ENCODE measurements at places on chromosomes 1 and 21. TPM values are rescaled to one million over a fixed set of nuclear protein-coding genes. Genes with fewer than 3 reads are reported as not detected.

GRCh38 chr1:79207331-79207730 is 200.8 kb upstream of the ADGRL4 start:
- DNase-seq: no peak
- no peaks in the 10 kb centered on the region for H3K4me1 ChIP-seq
- H3K4me3 ChIP-seq: no peak overlapping the region
- H3K27me3 ChIP-seq: no peaks in the 10 kb centered on the region
- no peak overlapping the region for H3K27ac ChIP-seq
- H3K36me3 ChIP-seq: no peaks in the 10 kb centered on the region

DNA sequence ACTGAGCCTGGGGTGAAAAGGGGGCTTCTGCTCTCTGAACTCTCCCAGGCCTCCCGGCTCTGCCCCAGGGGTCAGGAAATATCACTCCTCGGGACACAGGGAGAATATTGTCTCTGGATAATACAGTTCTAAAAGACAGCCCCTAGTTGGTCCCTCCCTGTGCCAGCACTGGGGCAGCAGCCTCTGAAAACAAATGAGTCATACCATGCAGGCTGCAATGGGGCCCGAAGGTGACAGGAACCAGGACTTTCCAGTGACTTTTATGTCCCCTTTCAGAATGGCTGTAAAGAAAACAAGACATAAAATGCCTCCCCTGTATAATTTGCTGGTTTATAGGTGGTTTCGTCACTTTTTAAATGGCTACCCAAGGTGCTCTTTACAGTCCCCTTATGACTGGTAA is 360.0 kb downstream of the NPHP4 start:
- H3K27ac ChIP-seq: no peak overlapping the region
- peaks cover 8% of the 10 kb centered on the region for H3K27me3 ChIP-seq
- no peak for DNase-seq
- no peaks in the 10 kb centered on the region for H3K4me1 ChIP-seq
- no peak overlapping the region for H3K4me3 ChIP-seq
- no peaks in the 10 kb centered on the region for H3K36me3 ChIP-seq

GRCh38 chr1:6280761-6281451 is 20.0 kb upstream of the GPR153 start:
- no peak overlapping the region for H3K27ac ChIP-seq
- H3K27me3 ChIP-seq: no peaks in the 10 kb centered on the region
- no peak for DNase-seq
- no peak overlapping the region for H3K4me3 ChIP-seq

GRCh38 chr21:28200726-28201125 is 792.0 kb downstream of the LTN1 start:
- H3K27me3 ChIP-seq: no peaks in the 10 kb centered on the region
- H3K4me3 ChIP-seq: no peak overlapping the region
- H3K27ac ChIP-seq: no peak overlapping the region
- peaks cover 4% of the 10 kb centered on the region for H3K4me1 ChIP-seq
- DNase-seq: no peak
- H3K36me3 ChIP-seq: peaks cover 8% of the 10 kb centered on the region

GRCh38 chr1:112371775-112372174 is 24.2 kb upstream of the CTTNBP2NL start:
- no peak for DNase-seq
- no peak overlapping the region for H3K4me3 ChIP-seq
- H3K4me1 ChIP-seq: no peaks in the 10 kb centered on the region

- no peaks in the 10 kb centered on the region for H3K36me3 ChIP-seq
- no peak overlapping the region for H3K27ac ChIP-seq
- no peaks in the 10 kb centered on the region for H3K4me1 ChIP-seq
- H3K27me3 ChIP-seq: peaks cover 39% of the 10 kb centered on the region
- no peak overlapping the region for H3K4me3 ChIP-seq
- no peak for DNase-seq
Observed at GRCh38 chr1:182193908-182194550, 132.5 kb upstream of the ZNF648 start.

DNA sequence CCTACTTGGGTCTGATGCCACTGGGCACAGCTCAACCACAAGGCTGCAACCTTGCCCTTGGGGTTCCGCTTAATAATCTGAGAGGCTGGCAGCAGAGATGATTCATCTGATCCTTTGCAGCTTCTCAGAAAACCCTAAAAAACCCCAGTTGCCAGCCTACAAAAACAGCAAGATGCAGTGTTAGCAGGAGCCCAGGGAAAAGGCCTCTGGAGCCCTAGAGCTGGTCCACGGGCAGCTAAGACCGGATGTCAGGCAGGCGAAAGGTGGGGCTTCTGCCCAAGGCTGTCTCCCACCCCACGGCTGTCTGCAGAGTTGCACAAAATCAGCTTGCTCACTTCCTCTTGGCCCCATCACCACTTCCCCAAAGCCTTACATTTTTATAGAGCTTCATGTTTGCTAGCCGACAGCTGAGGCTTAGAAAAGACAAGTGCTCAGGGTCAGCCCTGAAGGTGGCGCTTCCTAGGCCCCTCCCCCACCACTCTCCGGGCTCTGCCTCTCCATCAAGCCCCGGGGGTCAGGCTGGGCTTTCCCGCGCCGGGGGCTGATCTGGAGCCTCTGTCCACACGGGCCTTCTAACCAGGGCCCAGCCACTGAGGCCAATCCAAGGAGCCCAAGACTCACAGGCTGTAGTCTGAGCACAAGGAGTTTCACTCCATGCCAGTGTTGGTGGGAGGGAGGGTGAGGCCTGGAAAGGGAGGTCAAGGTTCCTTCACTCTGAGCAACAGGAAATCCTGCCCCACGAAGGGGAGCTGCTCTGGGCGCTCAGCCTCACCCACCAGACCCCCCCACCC is 4.2 kb upstream of the ADORA3 start:
- peak overlapping the region; percentile 98 for H3K27ac ChIP-seq
- peaks cover 44% of the 10 kb centered on the region for H3K4me1 ChIP-seq
- peak overlapping the region; percentile 93 for H3K4me3 ChIP-seq
- no peaks in the 10 kb centered on the region for H3K27me3 ChIP-seq
- H3K36me3 ChIP-seq: no peaks in the 10 kb centered on the region

- peak overlapping the region; percentile 64 for H3K27ac ChIP-seq
- no peak overlapping the region for H3K4me3 ChIP-seq
- H3K4me1 ChIP-seq: peaks cover 81% of the 10 kb centered on the region
- no peaks in the 10 kb centered on the region for H3K27me3 ChIP-seq
- no peak for DNase-seq
Observed at GRCh38 chr1:167673265-167673664, 43.2 kb downstream of the RCSD1 start.

DNA sequence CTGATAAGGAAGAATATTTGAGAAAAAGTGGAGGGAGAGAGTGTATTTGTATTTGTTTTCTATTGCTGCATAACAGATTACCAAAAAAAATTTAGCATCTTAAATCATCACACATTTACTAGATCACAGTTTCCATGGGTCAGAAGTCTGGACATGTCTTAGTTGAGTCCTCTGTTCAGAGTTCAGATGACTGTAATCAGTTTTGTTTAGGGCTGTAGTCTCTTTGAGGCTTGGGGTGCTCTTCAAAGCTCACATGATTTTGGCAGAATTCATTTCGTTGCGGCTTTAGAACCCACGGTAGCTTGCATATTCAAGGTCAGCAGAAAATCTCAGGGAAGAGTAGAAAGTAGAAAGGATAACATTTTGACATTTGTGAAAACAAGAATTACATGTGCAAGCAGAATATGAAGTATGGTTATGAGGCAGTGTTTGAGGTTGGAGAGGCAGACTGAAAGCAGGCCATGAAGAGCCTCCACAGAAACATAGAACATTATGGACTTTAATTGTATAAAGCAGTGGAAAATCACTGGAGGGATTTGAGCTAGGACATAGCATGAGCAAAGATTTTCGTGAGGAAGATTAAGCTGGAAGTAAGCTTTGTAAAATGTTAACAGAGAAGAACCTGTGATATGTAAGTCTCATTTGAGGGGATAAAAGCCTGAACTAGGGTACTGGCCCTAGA is 110.6 kb upstream of the GPR52 start:
- peaks cover 11% of the 10 kb centered on the region for H3K36me3 ChIP-seq
- no peaks in the 10 kb centered on the region for H3K27me3 ChIP-seq
- DNase-seq: no peak
- H3K4me1 ChIP-seq: peaks cover 26% of the 10 kb centered on the region

DNA sequence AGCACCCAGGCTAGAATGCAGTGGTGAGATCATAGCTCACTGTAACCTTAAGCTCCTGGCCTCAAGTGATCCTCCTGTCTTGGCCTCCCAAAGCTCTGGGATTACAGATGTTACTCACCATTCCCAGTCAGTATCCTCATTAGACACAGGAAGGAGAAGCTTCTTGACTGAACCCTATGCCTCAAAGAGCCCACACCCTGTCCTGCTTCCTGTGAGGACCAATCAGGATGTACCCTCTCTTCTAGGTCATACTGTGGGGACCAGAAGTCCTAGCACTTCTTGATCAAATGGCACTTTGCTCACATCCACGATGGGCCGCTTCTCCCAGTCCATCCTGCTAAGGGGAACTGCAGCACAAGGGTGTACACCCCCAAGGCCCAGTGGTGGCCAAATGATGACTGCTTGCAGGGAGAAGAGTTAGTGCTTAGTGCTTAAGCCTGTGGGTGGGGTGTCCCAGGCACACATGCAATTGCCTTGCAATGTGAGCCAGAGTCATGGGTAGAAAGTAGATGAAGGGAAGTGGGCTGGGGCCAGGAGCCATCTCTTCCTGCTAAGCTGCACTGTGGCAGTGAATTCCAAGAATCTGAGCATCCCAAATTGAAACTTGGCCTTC is 9.8 kb downstream of the CD34 start:
- no peaks in the 10 kb centered on the region for H3K36me3 ChIP-seq
- no peak for DNase-seq
- no peak overlapping the region for H3K4me3 ChIP-seq
- peak overlapping the region; percentile 79 for H3K27ac ChIP-seq

DNA sequence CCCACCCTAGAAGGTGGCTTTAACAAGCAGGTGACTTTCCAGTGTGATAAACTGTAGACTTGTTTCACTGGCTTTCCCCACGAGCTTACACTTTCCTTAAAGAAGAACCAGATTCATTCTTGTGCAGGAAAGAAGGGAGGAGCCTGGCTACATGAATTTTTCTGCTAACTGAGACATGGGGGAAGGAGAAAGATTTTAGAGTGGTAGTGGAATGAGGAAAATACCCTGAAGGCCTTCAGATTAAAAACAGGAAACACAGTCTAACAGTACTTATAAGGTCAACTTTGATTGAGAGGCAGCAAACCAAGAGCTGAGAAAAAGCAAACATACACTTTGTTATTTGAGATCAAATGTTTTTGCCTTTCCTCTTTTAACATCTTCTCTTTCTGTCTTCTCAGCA is 640.9 kb upstream of the PLXNA2 start:
- no peaks in the 10 kb centered on the region for H3K27me3 ChIP-seq
- no peak for DNase-seq
- no peaks in the 10 kb centered on the region for H3K4me1 ChIP-seq
- no peak overlapping the region for H3K27ac ChIP-seq

DNA sequence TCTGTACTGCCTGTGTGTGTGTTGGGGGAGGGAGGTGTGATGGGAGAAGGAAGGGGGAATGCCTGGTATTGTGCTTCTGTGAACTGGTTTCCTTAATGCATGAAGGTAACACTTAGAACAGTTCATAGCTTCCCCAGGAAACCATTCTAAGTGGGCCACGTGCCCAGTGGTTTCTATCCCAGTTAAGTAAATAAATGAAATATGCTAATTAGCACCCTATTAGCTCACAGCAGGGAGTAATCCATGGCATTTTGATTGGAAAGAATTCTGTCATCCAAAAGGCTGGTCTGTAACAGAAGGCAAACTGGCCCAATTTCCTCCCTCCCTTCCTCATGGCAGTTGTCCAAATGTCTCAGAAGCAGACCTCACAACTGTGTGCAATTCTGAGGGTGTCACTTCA is 199.3 kb downstream of the TTLL7 start:
- no peak for DNase-seq
- no peaks in the 10 kb centered on the region for H3K36me3 ChIP-seq
- H3K4me3 ChIP-seq: no peak overlapping the region
- H3K27me3 ChIP-seq: no peaks in the 10 kb centered on the region
- no peaks in the 10 kb centered on the region for H3K4me1 ChIP-seq

DNA sequence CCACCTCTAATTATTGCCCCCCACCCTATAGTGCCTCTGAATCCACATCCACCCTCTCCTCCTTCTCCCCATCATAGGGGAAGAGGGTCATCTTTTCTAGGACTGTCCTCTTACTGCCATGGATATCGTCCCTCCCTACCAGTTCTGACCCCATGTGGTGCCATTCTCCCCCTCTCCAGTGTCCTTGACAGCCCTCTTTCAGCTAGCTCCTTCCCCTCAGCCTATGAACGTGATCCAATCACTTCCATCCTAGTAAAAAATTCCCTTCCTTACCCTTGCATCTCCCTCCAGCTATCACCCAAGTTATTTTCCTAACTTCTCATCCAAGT is 172.7 kb downstream of the RRAGC start:
- H3K27me3 ChIP-seq: peaks cover 48% of the 10 kb centered on the region
- H3K27ac ChIP-seq: no peak overlapping the region
- H3K4me1 ChIP-seq: no peaks in the 10 kb centered on the region
- no peak for DNase-seq
- no peak overlapping the region for H3K4me3 ChIP-seq
- no peaks in the 10 kb centered on the region for H3K36me3 ChIP-seq

GRCh38 chr1:62406576-62406975 is 30.3 kb upstream of the USP1 start:
- H3K27me3 ChIP-seq: no peaks in the 10 kb centered on the region
- H3K36me3 ChIP-seq: no peaks in the 10 kb centered on the region
- no peak for DNase-seq
- H3K27ac ChIP-seq: no peak overlapping the region
- no peak overlapping the region for H3K4me3 ChIP-seq

DNA sequence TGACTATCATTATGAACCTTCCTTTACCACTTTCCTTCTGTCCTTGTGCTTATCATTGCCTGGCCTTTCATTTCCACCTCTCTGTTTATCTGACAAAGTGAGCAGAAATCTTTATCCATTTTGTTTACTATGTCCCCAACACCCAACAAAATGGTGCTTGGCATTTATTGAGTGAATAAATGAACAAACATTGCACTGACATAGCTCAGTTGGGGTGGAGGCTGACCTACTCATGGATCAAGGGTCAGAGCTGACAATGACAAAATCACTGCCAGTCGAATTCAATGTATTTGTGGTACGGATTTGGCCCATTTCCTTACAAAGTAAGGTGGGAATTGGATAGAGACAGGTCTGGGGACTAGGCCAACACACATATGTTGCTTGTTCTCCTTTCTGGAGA is 257.4 kb upstream of the PLXNA2 start:
- DNase-seq: no peak
- no peak overlapping the region for H3K27ac ChIP-seq
- H3K27me3 ChIP-seq: peaks cover 15% of the 10 kb centered on the region

The FAM3B gene
- polyA plus RNA-seq: not detected

The GJA5 gene
- polyA plus RNA-seq: not detected

The SLAMF9 gene
- not detected for polyA plus RNA-seq

The USH2A gene
- polyA plus RNA-seq: not detected

The TMEM82 gene
- polyA plus RNA-seq: not detected

The TNFSF18 gene
- not detected for polyA plus RNA-seq

The RASAL2 gene
- polyA plus RNA-seq: 2.1 TPM

The HTR6 gene
- not detected for polyA plus RNA-seq

The DNAJC28 gene
- 0.38 TPM for polyA plus RNA-seq

The HSD3B1 gene
- not detected for polyA plus RNA-seq

The EDARADD gene
- not detected for polyA plus RNA-seq

The FCRLB gene
- 4.2 TPM for polyA plus RNA-seq
